ELF-1 (cell line): ENCODE measurements at places on chromosomes 16 and 17.

DNA sequence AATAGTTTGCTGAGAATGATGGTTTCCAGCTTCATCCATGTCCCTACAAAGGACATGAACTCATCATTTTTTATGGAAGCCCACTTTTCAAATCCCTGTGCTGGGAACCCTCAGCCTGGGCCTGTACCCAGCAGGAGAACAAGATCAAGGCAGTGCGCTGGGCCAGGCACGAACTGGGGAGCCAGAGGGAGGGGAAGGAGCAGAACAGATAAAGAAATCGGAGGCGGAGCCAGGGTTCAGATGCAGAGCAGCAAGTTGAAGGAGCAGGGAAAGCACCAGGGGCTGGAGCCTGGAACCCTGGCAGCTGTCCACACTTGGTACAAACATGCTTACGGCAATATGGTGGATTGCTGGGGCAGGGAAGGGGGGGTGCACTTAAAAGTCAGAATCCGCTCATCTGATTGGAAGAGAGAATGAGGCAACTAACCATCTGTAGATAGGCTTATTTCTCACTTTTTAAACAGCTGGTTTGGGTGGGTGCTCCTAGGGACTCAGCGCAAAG is 107.5 kb downstream of the NOG start:
- peak; percentile 54 for DNase-seq

GRCh38 chr16:56505181-56505580 is 14.6 kb downstream of the BBS2 start:
- no peak for DNase-seq

DNA sequence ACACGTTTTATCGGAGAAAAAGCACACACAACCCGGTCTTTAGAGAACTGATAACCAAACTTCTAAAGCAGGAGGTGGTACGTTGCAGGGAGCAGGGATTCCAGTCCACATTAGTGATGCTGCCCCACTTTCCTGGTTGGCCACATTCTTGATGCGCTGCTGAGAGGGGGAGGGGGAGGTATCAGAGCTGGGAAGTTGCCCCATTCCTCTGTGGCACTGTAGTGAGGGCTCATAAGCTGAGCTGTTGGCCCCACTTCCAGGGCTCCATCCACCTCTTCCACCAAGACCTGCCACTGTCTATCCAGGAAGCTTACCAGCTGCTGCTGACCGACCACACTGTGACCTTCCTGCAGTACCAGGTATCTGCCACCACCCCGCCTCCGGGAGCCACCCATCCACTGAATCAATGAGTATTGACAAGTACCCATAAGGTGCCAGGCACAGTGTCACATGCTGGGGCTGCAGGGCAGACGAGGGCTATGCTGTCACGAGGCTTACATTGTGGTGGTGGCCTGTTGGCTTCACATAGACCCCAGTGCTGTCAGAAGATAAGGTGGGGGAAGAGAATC is 1.1 kb downstream of the TSEN54 start:
- DNase-seq: no peak

DNA sequence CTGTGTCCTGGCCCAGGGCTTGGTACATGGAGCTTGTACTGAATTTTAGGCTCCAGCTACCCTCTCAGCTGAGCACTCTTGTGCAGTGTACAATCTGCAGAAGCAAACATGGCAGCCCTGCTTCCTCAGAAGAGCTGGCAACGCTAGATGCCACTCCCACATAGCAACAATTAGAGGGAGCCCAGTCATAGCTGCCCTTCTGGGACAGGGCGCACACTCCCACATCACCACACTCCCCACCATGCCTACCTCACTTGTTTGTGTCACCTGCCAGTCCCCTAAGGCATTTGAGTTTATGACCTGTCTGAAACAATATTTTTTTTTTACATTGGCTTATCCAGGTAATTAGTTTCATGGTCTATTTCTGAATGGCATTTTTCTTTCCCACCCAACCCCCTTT is 72.3 kb downstream of the C17orf67 start:
- DNase-seq: no peak

GRCh38 chr17:59107306-59107670 is 608 bp upstream of the TRIM37 start:
- DNase-seq: no peak

DNA sequence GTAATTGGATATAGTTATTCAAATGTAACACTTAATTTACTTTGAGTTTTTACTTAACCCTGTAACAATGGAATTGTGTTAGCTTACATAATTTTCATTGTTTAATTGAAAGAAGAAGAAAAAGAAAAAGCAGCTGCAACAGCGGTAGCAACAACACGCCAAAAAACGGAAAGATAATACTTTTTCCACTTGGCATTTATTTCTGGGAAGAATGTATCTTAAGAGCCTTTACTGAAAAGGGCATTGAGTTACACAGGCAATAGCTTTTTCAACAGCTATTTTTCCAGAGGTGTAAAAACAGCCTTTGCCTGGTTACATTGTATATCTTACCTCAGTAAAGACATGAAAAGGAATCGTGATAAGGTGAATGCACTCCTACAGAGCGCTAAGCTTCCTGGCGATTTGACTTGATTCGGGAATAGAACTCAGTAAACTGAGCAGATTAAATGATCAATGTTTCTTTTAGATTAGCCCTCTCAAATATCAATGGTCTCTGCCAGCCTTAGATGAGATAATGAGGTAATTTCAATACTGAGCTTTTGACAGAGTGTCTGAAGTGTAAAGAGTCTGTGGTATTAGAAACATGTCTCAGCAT is 311.3 kb downstream of the CDH13 start:
- no peak for DNase-seq

- DNase-seq: peak; percentile 82
These were observed 23.1 kb upstream of the C16orf78 start for GRCh38 chr16:49350265-49351095.

GRCh38 chr17:62064029-62064790 is 868 bp downstream of the MED13 start:
- DNase-seq: no peak

GRCh38 chr16:9357829-9358228 is 266.4 kb downstream of the HAPSTR1 start:
- DNase-seq: no peak

- DNase-seq: no peak
These were observed 234.2 kb upstream of the MAF start for GRCh38 chr16:79834720-79835119.

DNA sequence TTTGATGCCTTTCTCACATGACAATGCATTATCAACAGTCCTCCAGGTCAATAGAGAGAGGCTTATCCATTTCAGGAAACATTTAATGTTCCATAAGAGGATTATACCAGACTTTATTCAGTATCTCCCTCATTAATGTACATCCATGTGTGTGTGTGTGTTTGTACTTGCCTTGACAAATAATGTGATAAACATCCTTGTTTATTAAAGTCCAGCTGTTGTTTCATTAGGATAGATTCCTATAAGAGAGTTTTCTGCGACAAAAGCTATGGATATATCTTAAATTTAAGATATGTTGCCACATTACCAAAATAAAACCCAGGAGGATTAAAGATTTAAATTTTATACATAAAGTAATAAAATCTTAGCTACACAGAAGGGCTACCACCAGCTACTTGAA is 492.6 kb downstream of the TOX3 start:
- no peak for DNase-seq

DNA sequence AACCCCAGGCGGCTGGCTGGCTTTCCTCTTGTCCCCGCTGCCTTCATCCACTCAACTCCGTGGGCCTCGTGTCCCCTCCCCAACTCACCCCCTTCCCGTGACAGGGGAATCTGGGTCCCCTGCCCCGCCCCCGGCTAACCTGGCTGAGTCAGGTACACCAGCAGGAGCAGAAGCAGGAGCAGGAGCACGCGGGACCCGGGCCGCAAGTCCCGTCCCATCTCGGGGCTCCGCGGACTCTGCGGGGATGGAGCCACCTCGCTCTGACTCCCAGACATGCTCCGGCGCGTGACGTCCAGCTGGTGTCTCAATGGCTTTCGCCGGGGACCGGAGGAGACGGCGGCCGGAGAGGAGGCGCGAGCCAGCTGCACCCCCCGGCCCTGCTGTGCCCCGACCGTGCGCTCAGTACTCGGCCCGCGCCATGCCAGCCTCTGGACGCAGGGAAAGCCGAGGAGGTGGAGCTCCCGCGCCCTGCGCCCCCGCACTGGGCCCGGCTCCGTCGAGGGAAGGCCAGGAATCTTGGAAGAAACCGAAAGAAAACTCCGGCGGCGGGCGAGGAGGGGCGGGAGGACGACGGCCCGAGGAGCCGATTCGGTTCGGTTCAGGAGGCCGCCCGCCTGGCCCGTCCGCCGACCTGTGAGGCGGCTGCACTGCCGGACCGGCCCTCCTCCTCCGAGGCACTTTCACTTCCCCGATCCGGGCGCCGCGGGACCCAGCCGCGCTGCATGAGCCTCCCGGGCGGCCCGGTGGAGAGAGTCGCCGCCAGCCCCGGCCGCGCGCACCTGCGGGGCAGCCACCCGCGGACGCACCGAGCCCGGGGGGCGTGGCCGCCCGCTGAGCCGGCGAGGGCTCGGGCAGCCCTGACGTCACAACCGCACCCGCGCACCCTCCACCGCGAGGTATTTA is at the start of the genes CXCL16 and ZMYND15:
Gene CXCL16 (minus strand): TSS at position 807 of the 903 bp plus-strand sequence. CDS start 589 bp downstream, at position 218.
Gene ZMYND15 (plus strand): TSS at position 712 of the 903 bp plus-strand sequence. CDS start 716 bp downstream, outside the sequence.
- no peak for DNase-seq

GRCh38 chr16:23433261-23433920 is 19.6 kb downstream of the COG7 start:
- no peak for DNase-seq

- DNase-seq: no peak
These were observed 135.2 kb upstream of the CPHXL start for GRCh38 chr16:75861311-75862097.

- no peak for DNase-seq
These were observed 11.1 kb downstream of the TLE7 start for GRCh38 chr16:71430744-71431143.

GRCh38 chr17:77772461-77772897 is 186.0 kb upstream of the TNRC6C start:
- peak; percentile 95 for DNase-seq
